ENCODE measurements at places on chromosomes 2 and 18.

DNA sequence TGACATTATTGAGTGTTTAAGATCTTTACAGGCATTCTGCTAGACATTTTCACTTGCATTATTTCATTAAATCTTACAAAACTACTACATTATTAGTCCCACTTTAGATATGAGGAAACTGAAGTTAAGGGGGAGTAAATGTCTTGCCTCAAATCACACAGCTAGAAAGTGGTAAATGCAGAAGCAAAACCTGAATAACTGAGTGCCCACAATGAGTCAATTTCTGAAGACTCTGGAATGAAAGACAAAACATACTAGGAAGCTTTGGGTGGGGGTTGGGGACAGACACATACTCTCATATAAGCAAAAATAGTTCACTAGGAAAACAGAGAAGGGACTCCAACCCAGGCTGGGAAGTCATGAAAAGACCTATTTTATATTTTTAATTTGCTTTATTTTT, 214.4 kb upstream of the LRATD1 start:
- DNase-seq = no peak

DNA sequence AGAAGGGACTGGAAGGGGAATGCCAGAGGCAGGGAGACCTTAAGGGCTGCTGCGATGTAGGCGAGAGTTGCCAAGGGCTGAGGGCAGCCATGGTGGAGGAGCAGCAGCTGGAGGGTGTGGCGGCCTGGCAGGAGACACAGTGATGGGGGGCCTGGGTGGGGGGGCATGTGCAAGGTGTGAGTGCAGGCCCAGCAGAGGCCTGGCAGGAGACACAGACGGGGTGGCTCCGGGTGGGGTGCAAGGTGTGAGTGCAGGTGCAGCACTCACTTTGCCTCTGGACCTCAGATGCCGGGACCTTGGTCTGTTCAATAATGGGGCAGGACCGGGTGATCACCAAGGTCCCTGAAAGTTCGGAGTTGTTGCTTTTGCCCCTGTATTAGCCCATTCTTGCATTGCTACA, 76.2 kb upstream of the ODC1 start:
- no peak for DNase-seq

DNA sequence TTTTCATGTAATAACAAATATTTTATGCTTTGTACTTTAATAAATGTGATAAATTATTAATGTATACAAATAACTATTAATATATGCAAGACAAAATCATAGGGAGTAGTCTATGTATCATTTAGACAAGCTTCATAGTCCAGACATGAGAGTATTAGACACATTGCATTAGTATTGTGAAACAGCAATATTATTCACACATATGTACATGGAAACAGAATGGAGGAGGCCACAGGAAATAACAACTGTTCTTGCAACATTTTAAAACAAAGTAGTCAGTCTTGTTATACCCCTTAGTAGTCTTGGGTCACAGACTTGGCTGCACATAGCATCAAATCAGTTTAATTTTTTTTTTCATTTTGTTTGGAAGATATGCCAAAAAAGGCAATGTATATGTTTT, 15.8 kb downstream of the DSC1 start:
- DNase-seq = no peak

DNA sequence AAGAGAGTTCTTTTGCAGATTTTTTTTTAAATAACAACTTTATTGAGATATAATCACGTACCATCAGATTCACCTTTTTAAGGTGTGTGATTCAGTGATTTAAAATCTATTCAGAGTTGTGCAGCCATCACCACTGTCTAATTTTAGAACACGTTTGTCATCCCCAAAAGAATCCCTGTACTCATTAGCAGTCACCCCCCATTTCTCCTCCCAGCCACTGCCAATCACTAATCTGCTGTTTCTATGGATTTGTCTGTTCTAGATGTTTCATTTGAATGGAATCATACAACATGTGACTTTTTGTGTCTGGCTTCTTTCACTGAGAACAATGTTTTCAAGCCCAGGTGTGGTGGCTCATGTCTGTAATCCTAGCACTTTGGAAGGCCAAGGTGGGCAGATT, 55.4 kb upstream of the RAPH1 start:
- no peak for DNase-seq

Data from OCI-LY7 (cell line).